ENCODE measurements at places on chromosomes 7 and 10. TPM values are rescaled to one million over a fixed set of nuclear protein-coding genes. Genes with fewer than 3 reads are reported as not detected.
A peak's percentile ranks its signal among the peaks of the same experiment; 100 is the strongest.

DNA sequence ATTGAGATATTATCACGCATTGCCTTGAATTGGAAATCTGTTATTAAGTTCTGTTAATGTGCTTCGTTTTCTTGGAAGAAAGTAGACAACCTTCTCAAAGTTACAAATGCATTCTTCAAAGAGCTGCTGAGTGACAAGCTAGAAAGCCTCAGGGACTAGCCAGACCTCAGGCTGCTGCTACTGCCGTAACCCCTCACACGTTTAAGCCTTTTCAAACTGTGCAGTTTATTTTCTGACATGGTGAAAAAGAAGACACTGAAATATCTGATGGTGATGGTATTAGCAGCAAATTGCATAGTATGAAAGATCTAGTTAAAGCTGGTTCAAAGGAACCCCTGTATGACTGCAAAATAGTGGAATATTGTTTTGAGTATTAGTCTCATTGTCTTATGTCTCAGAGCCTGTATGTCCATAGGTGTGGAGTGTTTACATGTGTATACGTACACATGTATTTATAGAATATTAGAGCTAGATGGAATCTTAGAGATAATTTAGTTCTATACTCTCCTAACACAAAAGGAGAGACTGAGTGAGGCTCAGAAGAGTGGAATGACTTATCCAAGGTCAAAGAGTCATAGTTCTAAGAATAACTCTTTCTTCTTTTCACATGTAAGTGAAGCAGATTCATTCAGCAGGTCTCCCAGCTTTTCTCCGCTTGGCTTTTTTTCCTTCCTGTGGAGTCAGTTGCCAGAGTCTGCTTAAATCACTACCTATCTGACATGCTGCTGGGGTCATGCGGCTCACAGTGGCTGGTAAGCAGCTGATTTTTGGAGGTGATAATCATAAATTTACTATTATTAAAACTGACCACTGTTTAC is 431.9 kb downstream of the PLXDC2 start:
- DNase-seq = no peak

GRCh38 chr10:78600740-78601139 is 468.0 kb upstream of the ZMIZ1 start:
- no peak for DNase-seq

GRCh38 chr7:36408589-36408988 is 18.9 kb downstream of the ANLN start:
- no peak for DNase-seq

DNA sequence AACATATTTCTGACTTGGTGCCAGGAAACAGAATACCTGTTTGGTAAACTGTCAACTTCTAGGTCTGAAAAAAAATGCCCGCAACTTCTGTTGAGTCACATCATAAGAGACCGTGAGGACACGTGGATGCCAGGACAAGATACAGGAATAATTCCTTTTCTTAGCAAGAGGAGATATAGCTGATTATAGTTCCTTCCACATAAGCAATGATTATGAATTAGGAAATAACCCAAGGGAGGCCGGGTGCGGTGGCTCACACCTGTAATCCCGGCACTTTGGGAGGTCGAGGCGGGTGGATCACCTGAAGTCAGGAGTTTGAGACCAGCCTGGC is 75.2 kb downstream of the CDC123 start:
- DNase-seq = no peak

GRCh38 chr7:159014297-159015062 is 130.2 kb downstream of the VIPR2 start:
- no peak for DNase-seq

- no peak for DNase-seq
Observed at GRCh38 chr10:72123616-72124015, 35.3 kb upstream of the SPOCK2 start.

- DNase-seq = no peak
Observed at GRCh38 chr7:13945670-13946069, 43.8 kb downstream of the ETV1 start.

DNA sequence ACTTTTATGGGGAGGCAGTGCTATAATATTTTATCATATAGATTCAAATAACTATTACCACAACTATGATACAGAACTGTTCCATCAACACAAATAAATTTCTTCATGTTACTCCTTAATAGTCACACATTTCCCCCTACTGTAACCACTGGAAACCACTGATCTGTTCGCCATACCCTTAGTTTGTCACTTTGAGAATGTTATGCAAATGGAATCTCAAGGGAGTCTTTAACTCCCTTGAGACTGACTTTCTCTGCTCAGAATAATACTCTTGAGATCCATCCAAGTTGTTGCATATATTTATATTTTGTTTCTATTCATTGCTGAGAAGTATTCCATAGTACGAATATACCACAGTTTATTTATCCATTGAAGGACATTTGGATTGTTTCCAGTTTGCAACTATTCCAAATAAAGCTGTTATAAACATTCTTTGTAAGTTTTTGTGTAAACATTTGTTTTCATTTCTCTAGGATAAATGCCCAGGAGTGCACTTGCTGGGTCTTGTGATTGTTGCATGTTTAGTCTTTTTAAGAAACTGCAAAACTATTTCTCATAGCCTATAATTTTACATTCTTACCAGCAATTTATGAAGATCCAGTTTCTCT is 19.7 kb upstream of the PON2 start:
- DNase-seq = no peak

GRCh38 chr7:106866298-106867281 is 1.5 kb downstream of the PIK3CG start:
- no peak for DNase-seq

GRCh38 chr10:110357871-110358270 is 53.2 kb upstream of the SMNDC1 start:
- no peak for DNase-seq

DNA sequence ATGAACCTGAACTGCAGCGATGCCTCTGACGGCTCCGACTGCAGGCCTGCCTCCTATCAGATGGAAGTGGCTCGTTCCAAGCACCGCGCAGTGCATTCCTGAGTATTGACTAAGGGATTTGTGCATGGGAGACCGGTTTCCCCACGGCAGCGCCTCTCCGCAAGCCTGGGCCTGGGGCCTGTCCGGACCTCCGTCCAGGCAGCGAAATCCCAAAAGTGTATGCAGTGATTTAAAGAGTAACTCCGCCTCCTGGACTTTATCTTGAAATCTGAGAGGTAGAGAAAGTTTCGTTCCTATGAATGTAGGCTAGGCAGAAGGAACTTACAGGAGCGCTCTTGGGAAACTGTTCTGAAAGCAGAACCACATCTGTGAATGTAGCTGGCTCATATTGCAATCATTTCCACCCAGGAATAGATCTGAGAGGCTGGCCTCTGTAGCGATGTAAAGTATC is 106.2 kb upstream of the CELF2 start:
- peak; percentile 45 for DNase-seq

DNA sequence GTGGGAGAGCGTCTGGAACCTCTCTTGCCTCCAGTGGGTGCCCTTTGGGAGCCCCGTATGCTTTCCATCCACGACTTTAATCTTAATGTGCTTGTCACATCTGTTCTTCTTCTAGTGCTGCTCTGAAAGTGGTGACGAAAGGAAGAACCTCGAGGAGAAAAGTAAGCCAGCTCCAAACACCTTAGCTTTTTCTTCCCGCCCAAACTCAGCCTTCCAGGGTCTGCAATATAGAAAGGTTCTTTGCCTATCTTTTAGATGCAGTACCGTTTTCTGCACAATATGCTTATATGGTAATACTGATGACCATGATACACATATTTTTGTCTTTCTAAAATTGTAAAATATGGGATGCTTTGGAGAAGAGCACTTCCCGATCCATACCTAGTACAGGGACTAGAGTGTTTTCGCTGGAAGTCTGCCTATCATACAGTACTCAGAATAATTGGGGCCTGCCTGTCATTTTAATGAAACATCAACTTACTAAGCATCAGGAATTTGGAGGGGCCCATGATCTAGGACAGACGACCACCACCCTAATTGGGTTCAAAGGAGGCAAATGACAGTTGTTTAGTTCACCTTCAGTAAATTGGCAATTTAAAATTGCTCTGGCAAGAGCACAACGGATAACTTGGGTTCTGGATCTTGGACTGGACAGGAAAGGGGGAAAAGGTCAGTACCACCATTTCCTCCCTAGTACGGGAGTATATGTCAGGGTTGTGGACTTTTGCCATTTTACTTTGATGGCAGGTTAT is 884 bp downstream of the RINT1 start:
- DNase-seq = no peak

- DNase-seq = no peak
Observed at GRCh38 chr7:100491192-100491578, 7.5 kb downstream of the NYAP1 start.

Gene TAS2R3
- total RNA-seq = 2.1 TPM
